CD4-positive, alpha-beta T cell treated with Interleukin-17A for 1 hour (primary cell): ENCODE measurements at places on chromosomes 3 and 15.
A peak's percentile ranks its signal among the peaks of the same experiment; 100 is the strongest.

- no peak for DNase-seq
Observed at GRCh38 chr3:189267981-189268613, 96.3 kb downstream of the TPRG1 start.

DNA sequence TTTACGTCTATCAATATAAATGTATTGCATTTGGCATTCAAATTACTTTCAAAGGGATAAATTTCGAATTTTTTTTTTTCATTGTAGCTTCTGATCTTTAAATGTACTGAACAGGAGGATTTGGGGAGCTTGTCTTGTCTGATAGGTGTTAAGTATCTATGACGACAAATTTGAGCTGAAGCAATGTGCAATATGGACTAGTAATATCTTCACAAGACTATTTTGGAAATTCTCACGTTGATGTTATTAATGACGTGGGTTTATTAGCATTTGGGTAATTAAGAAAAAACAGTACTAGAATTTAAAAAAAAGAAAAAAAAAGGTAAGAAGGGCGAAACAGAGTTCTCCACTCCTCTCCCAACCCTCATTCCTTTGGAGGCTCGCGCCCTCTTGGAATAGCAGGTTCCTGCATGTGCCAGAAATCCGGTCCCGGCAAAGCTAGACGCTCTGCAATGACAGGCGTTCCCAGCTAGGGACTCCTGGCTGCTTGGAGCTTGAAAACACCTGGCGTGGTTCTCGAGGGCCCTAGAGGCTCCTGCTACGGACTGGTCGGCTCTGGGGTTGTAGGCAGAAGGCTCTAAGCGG, 648 bp upstream of the P2RY1 start:
- DNase-seq: no peak

GRCh38 chr15:45285413-45285812, 33.4 kb downstream of the SLC28A2 start:
- no peak for DNase-seq

DNA sequence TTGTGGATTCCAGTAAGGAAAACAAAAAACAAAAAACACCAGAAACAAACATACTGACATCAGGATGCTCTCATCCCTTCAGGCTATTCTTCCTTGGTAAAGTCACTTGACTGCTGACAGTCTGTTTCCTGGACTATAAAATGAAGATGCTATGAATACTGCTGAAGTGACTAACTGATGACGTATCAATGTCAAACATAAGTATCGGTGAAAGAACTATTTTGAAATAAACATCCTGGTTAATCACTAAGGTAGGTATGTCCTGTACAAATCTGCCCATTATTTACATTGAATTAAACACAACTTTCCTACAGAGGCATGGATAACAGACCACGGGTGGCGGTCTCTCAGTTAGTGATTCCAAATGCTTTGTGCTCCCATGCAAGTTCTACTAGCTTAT, 45.9 kb downstream of the CHAC1 start:
- DNase-seq: no peak

DNA sequence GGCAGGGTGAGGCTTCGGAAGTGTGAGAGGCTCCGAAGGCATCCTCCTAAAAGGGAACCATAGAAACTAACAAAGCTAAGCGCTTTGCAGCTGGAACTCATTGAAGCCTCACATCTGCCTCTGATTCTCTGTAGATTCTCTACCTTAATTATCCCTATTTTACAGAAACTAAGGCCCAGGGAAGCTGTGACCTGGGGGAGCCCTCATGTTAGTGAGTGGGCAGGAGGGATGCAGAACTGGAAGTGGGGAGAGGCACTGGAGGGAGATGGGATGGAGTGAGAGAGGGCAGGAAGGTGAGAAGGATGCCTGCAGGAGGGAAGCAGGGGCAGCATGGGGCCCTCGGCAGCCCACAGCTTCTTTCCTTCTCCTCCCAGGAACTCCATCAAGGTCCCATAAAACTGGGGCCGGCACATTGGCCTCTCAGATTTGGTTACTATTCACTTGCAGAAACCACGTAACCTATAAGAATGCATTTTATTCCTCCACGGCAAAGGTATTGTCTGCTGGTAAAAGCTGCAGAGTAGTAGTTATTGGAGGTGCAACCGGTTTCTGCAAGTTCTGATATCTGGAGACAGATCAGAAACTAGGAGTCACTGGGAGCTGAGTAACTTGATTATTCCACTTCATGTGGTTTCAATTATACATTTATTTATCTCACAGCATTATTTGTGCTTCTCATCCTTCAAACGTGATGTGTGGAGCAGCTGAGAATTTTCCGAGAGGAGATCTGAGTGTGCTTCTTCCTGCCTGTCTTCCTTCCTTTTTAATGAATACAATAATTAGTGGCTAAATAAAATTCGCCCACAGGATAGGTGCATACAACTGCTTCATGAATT, 24.0 kb upstream of the CHCHD6 start:
- DNase-seq: no peak

GRCh38 chr3:41441139-41441538, 241.8 kb downstream of the CTNNB1 start:
- DNase-seq: no peak

DNA sequence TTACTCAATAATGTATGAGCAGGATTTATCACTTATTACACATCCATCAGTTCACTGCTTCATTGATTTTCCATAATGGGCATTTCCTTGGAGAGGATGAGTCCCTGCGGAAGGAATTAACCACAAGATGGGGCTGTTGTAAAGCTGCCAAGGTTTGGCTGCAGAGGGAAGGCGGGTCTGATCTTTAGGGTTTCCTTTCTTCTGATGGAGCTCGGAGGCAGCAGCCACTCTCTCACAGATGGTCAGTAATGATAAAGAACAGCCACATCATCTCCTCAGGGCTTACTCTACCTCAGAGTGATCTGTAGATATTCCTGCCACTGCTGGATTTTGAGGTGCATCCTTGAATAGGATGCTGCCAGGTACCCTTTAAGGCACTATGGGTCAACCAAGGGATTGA, 115.2 kb downstream of the USP13 start:
- no peak for DNase-seq

DNA sequence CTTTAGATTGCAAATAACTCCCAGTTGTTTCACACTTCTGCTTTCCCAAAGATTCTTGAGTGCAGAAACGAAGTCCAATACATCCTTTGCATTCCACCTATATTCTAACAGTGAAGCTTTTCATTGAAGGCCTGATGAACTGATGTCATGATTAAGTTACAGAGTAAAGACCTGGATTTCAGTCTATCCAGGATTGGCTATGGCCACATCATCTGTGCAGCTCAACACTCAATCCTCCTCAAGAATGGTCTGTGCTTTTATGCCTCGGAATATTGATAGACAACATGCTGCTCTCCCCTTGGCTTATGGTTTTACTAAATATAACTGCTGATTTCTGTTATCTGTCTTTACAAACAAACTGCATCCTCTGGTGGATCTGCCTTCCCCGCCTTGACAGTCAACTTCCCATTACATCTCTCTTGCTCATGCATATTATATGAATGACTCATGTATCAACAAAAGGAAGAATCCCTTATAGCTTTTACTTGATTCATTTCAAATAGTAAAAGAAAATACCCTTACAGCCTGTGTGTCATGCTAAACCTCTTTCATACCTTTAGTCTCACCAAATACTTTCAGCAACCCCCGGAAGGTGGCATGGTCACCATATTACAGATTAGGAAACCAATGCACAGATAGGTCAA, 59.5 kb downstream of the SCN11A start:
- DNase-seq: no peak

- no peak for DNase-seq
Observed at GRCh38 chr3:112653881-112654300, 12.9 kb upstream of the CCDC80 start.

- no peak for DNase-seq
Observed at GRCh38 chr3:83894223-83894622, 1064.6 kb upstream of the CADM2 start.

- no peak for DNase-seq
Observed at GRCh38 chr15:93451822-93452221, 362.8 kb upstream of the RGMA start.

DNA sequence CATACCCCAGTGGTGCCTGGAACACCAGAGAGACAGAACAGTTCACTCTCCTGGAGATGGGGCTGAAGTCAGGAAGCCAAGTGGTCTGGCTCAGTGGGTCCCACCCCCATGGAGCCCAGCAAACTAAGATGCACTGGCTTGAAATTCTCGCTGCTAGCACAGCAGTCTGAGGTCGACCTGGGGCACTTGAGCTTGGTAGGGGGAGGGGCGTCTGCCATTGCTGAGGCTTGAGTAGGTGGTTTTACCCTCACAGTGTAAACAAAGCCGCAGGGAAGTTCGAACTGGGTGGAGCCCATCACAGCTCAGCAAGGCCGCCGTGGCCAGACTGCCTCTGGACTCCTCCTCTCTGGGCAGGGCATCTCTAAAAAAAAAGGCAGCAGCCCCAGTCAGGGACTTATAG, 272.0 kb downstream of the KLF13 start:
- no peak for DNase-seq

GRCh38 chr3:111277226-111277625, 205.6 kb downstream of the NECTIN3 start:
- no peak for DNase-seq

DNA sequence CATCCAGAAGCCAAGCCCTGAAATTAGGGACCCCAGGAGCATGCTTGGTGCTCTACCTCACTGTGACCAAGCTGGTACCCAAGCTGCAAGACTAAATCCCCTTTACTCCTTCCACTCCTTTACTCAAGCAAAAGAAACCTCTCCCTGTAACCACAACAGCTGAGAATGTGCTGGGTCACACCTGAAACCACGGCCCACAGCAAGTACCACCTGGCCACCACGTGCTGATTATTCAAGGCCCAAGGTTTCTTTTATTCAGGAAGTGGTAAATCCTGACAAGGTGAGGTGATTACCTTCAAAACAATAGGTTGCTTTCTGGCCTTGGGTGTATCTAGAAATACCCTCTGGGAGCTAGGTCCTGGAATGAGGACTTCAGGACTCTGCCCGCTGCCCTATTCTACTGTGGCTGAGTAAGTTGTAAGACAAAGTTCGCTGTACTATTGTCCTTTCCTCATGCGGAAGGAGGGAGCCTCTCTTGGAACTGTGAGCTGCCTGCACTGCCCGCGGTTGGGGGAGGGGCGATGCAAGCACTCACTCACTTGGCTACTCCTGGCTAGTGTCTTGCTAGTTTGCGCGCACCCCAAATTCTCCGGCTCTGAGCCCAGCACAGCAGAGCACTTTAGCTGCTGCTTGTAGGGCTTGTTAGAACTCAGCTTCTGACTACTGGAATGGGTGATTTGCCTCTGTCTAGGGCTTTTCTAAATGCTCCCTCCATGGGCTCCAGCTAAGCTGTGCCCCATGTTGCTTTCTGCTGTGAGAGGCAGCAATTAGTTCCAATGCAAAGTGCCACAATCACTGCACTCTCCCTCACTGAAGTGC, 487.1 kb upstream of the CNTN3 start:
- DNase-seq: no peak

- no peak for DNase-seq
Observed at GRCh38 chr3:148512648-148513047, 185.1 kb upstream of the AGTR1 start.

DNA sequence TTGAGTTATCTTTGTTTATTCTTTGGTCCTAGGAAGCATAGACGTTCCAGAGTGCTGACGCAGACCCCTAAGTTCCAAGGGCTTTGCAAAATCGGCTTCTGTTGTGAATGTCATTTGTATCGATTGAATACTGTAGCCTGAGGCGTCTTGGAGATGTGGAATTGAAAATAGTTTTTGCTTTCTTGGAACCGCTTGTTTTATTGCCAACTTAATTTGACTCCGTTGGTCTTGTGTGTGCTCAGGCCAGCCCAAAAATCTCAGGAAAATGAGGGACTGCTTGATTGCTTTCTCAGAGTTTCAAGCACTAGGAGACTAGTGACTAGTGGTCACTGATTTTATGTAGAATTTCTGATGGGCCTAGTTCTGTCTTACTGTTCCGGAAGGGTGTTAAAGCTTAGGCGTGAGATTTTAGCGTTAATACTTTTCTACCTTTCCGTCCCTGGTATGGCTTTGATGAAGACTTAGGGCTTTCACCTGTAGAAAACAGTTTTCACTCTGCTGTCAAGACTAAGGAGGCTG, 263 bp upstream of the UTS2B start:
- DNase-seq: no peak

GRCh38 chr3:122497425-122497824, 17.3 kb downstream of the KPNA1 start:
- DNase-seq: peak; percentile 56

DNA sequence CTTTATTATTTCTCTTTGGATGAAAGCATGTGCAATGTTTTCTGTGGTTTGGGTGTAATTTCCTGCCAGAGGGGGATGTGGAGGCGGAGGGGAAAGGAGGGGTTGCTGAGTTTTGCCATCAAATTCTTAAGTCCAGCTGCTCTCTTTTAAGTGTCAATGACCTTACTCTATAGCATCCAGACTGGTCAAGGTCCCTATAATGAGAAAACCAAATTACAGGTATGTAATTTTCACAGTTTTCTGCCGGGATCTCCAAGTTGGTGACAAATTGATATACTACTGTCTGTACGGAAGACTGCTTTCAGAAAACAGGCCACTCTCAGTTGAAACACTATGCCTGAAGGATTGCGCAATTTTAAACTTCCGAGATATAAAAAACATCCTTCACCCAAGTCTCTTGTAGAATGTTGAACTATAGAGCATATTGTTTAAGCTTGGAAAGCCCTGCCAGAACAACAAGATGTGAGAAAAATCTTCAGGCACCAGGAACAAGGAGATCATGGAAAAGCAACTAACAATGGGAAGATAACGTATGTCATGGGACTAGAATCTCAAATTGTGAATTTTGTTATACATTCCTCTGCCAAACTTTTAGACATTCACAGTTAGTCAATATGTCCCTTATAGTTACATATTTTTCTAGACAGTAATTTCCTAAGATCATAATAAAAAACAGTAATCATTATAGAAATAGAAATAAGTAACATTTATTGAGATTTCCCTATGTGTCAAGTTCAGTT, 300.7 kb upstream of the SATB1 start:
- peak; percentile 69 for DNase-seq

GRCh38 chr3:61358364-61358763, 107.1 kb upstream of the FHIT start:
- DNase-seq: peak; percentile 5

DNA sequence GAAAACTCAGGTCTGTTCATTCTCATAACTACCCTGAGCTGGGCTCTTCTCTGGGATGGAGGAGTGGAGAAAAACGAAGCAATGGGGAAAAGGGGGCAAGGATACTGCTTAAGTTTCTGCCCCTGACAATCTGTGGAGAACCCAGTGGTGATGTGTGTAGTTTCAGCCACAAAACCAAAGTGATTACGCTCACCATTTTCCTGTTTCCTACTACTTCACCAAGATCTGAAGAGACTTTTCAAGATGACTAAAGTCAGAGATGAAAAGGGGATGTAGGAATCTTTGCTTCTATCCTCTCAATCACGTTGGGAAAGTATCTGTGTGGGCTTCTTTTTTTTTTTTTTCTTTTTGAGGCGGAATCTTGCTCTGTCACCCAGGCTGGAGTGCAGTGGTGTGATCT, 8.3 kb upstream of the UBE2E1 start:
- no peak for DNase-seq

GRCh38 chr3:71366988-71367604, 216.4 kb downstream of the FOXP1 start:
- no peak for DNase-seq

DNA sequence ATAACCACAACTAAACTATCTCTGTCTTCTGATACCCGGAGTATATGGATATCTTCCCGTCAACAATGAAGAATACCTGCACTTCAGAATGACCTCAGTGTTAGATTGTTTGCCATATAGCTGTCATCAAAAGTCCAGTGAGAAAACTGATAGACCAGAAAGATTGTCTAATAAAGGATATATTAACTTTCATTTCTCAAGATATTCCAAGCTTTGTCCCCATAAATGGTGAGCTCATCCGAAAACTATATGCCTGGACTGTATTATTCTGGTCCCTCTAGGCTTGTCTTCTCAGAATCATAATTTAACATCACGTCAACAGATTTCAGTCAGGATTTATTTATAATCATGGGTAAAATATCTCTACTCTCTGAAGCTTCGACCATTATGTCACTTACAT, 100.5 kb downstream of the ATP8B4 start:
- DNase-seq: no peak
